Effector CD8-positive, alpha-beta T cell (primary cell): ENCODE measurements at places on chromosomes 2 and 18.

DNA sequence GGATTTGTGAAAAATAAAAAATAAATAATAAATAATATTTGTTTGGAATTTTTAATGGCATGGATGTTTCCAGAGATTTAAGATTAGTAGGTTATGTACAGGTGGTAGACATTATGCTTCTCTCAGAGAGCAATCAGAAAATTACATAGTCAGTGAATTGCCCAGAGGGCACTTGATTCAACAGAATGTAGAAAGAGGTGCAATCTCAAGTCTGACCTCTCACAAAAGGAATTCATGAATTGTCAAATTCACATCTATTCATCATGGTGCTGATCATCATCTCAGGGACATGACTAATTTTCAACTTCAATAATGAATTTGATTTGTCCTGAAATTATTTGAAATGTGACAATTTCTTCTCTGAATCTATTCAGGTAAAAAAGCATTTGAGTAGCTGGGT, 172.5 kb downstream of the PDE11A start:
- no peak for DNase-seq

- no peak for DNase-seq
These were observed 191.4 kb downstream of the NYAP2 start for GRCh38 chr2:225590932-225591331.

GRCh38 chr2:157359628-157360027, 34.0 kb upstream of the ERMN start:
- DNase-seq = no peak

DNA sequence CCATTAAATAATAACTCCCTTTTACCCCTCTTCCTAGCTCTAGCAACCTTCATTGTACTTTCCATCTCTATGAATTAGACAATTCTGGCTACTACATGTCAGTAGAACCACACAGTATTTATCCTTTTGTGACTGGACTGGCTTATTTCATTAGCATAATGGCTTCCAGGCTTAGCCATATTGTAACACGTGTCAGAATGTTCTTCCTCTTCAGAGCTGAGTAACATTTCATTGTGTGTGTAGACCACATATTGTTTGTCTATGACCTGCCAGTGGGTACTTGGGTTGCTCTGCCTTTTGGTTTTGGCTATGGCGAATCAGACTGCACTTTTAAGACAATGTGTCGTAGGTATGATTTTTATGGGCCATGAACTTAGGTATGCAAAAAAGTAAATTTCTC, 20.9 kb downstream of the TSN start:
- DNase-seq = no peak

DNA sequence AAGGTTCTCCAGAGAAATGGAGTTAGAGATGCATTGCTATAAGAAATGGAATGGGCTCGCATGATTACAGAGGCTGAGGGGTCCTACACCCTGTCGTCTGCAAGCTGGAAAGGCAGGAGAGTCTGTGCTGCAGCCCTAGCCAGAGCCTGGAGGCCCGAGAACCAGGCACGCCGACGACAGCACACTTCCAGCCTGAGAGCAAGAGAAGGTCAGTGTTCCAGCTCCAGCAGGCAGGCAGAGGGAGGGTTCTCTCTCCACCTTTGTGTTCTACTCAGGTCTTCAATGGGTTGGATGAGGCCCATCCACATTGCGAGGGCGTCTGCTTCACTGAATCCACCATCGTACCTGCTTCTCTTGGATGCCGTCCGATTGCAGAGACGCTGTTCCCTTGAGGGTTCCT, 177.6 kb upstream of the HDAC4 start:
- DNase-seq = no peak

GRCh38 chr18:23719634-23720201, 30.5 kb downstream of the LAMA3 start:
- no peak for DNase-seq

- peak; percentile 35 for DNase-seq
These were observed 27.7 kb upstream of the MAPRE3 start for GRCh38 chr2:26942543-26943295.

GRCh38 chr2:128086244-128086643, 4.8 kb upstream of the UGGT1 start:
- no peak for DNase-seq

- DNase-seq = no peak
These were observed 879.8 kb upstream of the PIK3C3 start for GRCh38 chr18:41075212-41075611.

DNA sequence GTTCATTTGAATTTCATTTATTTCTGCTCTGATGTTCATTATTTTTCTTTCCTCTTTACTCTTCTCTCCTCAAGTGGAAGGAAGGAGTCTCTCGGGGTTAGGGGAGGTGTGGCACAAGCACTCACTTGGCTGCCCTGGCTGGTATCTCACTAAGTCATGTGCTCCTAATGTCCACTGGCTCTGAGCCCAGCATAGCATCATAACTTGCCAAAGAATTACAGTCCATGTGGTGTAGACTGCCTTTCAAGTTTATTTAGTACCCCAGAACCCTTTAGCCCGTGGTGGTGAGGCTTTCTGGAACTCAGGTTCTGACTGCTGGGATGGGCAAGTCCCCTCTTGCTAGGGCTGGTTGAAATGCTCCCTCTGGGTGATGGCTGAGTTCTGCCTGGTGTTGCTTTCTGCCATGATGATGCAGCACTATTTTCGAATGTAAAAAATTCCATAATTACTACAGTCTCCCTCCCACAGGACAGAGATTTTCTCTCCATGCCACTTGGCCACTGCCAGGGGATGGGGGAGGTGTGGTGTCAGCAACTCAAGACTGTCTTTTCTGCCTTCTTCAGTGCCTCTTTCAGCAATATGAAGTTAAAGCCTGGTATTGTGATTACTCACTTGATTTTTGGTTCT, 22.2 kb downstream of the SPAG16 start:
- no peak for DNase-seq

DNA sequence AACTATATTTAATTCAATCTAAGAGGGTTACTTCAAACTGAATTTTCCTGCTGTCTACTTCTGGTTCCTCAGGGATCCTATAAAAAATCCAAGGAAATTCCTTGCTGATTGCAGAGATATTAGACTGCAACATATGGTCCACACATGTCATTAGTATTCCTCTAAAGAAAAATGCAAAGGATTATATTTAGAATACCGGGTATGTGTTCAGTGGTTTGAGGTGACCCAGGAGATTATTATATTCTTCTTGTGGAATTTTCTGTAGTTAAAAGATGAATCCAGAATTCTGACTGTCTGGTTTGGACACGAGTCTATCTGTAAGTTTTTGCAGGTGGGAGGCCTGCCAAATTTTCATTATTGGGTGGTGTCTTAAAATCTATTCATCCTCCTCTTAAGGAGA, 18.2 kb downstream of the HOXD1 start:
- DNase-seq = no peak

GRCh38 chr2:183215917-183216316, 91.7 kb downstream of the NUP35 start:
- DNase-seq = no peak

DNA sequence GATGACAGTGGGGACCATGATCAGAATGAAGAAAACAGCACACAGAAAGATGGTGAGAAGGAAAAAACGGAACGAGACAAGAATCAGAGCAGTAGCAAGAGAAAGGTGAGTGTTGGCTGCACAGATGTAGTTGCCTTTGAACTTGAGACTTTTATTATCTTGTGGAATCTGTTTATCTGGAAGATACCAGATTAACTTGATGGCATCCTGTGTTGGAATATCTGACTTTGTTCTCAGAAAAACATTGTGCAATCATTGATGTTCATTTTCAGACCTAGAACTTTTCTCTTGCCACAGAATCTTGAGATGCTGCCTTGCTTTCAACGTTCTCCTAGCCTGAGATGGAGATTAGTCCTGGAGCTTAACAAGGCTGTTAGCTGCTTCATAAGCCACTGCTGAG, 5.9 kb downstream of the EIF4E2 start:
- no peak for DNase-seq

- no peak for DNase-seq
These were observed 199.4 kb downstream of the FSHR start for GRCh38 chr2:48954935-48955334.

DNA sequence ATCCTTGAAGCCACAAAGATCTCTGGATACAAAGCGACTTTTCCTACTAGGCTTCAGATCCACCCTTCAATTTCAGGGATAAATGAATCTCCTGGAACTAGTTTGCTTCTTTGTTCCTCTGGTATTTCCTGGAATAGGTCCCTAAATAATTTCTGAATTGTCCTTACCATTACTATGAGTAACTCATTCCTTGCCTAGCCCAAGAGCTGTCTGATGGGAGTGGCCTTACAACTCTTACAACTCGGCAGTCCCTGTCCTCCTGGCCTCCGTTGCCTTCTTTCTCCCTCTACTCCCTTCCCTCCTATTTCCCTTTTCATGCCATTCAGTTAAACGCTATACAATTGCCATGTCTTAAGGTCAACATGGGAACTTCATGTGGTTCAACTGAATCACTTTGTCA, 98.2 kb upstream of the FHL2 start:
- DNase-seq = no peak

GRCh38 chr2:196487417-196487816, 152.1 kb upstream of the CCDC150 start:
- no peak for DNase-seq

DNA sequence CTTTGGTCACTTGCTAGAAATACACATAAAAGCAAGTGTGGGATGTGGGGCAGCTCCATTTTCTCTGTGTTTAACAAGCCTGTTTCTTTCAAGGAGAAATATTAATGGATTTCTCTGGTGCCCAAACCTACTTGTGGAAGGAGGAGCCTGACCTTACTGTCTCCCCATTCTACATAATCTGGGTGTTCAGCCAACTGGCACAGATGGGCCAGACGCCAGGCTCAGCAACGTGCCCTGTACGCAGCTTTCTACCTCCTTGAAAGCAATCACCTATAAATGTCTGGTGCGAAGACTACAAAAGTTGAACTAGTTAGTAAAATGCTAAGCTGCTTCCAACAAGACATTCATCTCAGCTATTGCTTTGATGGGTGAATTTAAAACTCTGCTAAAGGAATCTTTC, 33.2 kb upstream of the MYO3B start:
- no peak for DNase-seq

DNA sequence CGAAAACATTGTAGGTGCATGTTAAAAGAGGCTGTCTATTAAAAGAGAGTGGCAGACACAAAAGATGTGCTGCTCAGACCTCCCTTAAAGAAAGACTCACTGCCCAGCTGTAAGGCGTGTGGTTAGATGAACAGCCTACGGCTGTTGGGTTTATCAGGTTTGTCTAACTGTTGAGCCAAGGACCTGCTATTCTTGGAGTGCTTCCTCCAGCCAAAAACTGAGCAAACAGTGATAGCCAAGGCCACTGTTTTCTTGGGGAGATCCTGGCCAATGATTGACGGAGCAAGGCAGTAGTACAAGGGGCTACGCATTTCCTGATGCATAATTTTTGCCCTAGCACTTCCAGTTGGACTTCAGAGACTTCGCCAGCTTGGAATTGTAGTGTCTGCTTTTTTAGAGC, 1.4 kb upstream of the RAB3GAP1 start:
- DNase-seq = no peak

GRCh38 chr2:112048887-112049286, 6.2 kb upstream of the TMEM87B start:
- DNase-seq = no peak

GRCh38 chr2:36967236-36967876, 1.0 kb upstream of the STRN start:
- no peak for DNase-seq

- DNase-seq = no peak
These were observed 143.5 kb upstream of the HDAC4 start for GRCh38 chr2:239544143-239544917.

DNA sequence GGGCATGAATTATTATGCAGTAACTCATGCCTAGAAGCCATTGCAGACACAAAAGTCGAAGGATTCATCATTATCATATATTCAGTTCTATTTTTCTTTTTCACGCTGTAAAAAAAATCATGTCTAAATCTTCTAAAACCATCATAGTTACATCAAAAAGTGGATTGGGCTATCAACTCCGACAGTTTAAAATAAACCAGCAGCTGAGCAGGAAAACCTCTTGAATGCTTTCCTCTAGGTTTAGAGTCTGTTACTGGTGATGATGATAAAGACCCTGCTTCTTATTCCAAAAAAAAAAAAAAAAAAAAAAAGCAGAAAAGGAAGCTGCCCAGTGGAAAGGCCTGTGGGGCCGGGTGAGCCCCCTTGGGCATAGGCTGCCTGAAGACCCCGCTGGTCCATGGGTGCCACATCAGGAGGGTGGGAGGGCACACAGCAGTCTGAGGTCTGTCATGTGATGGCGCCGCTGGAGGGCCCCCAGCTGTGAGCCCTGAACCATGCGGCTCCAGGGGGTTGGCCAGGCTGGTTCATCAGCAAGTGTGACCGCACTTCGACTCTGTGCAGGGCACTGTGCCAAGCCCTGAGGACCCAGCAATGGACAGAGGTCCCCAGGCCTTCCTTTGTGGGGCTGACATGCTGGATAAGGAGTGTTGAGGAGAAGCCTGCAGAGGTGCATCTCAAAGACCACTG, 199.6 kb downstream of the EIPR1 start:
- no peak for DNase-seq

DNA sequence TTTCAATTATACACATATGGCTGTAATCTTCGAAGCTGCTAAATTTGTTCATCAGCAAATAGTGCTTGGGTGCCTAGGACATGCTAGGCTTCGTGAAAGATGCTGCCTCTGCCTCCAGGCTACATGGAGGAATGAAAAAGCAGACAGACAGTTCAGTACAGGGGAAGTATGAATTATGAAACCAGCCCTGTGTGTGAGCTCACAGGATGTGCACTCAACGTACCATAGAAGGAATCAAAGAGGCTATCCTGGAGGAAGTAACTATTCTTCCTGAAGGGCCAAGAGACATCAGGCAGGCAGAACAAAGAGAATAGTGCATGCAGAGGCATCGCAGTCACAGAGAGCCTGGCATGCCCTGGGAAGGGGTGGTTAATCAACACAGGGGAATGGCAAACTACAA, 61.4 kb downstream of the DYM start:
- DNase-seq = no peak

DNA sequence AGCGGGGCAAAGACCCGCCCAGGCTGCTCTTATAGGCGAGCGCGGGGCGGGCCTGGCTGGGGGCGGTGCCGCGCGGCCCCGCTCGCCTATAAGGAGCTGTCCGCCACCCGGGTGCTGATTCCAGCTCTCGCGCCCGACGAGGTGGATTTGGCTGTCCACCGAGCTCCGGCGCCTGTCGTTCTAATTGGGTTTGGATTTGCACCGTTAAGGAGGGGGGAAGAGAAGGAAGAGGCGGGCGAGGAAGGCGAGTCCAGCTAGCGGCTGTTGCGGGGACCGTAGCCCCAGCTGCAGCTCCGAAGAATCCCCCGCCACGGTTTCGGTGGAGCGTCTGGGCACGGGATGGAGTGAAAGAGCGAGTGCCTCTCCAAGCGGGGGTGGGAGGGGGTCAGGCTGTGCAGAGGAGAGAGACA, at the start of gene CNTNAP5:
Gene CNTNAP5, plus strand, starts transcription at position 117 of the 410 bp plus-strand sequence. CDS start 364 bp downstream, outside the sequence.
- DNase-seq = no peak

DNA sequence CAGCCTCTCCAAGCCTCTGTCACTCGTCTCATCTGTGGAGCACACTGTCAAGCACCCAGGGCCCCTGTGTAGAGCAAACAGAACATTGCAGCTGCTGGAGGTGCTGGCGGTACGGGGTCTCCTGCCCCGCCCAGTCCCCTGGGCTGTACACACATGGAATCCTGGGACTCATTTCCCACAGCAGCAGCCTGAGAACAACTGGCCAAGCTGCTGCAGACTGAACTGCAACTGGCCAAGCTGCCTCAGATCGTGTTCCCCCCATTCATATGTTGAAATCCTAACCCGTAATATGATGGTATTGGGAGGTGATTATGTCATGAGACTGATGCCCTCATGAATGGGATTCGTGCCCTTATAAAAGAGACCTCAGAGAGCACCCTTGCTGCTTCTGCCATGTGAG, 130.5 kb downstream of the NCK2 start:
- no peak for DNase-seq

- no peak for DNase-seq
These were observed 31.2 kb downstream of the NGEF start for GRCh38 chr2:232981767-232982360.

- no peak for DNase-seq
These were observed 784 bp downstream of the WDR33 start for GRCh38 chr2:127810156-127810618.
